ENCODE measurements at places on chromosomes 11 and 22.

DNA sequence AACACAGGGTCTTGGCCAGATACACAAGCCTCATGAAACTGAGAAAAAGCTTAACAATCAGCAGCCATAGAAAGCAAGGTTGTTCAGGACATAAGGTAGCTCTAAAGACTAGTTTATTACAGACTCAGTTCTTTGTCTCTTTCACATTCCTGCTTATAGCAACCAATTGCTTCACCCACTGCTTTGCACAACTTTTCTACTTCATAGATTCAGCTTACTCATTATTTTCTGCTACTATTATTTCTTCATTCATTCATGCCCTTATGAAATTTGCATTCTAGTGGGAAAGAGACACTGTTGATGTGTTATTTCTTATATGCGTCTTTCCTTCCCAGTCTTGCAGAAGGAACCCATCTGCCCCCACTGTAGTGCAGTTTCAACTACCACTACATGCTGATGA lies 4.7 kb downstream of the CCDC34 start:
- no peak for DNase-seq

DNA sequence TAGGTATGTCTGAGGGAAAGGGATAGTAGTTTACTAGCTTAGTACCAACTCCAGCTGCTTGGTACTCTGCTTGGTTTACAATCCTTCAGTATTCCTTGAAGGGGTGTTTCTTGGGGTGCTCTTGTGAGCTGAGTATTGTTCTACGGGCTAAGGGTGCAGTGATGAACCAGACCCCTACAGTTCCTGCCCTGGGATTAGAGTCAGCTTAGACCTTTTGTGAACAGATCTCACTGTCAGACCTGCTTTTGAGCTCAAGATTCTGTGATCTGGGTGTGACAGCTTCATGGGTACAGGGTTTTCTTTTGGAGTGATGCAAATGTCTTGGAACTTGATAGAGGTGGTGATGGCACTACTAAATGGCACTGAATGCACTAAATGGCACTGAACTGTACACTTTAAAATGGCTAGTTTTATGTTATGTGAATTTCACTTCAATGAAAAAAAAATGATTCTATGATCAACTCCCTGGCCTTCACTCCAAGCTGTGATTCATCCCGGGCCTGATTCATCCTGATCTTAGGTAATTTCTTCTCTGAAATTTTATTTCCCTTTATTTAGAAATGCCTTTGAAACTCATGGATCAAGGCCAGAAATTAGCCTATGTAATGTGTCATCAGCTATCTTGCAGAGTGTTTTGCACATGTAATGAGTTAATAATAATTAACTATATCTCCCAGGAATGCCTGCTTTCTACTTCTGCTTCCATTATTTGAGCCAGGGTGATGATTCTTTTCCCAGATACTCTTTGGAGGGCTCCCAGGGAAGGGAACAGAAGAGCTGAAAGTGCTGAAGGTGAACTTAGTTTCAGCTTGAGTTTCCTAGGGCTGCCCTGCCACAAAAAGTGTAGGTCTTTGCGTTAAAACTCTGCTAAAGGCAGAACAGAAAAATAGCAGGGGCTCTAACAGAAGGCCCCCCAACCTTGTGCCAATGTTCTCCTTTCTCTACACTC lies 87.9 kb downstream of the NCAM1 start:
- DNase-seq = no peak

GRCh38 chr22:37502342-37503182 lies 16.4 kb upstream of the MFNG start:
- DNase-seq = no peak

GRCh38 chr11:16194566-16194965 lies 161.8 kb downstream of the SOX6 start:
- DNase-seq = no peak

GRCh38 chr11:14756349-14756748 lies 112.7 kb downstream of the PDE3B start:
- no peak for DNase-seq

Measured in HS-27A (cell line).